ENCODE measurements at places on chromosomes 7 and 10.

- peak; percentile 54 for DNase-seq
Measured at GRCh38 chr10:84008878-84009277, 130.4 kb upstream of the GHITM start.

- peak; percentile 72 for DNase-seq
Measured at GRCh38 chr10:79929409-79929904, 19.4 kb downstream of the SFTPD start.

DNA sequence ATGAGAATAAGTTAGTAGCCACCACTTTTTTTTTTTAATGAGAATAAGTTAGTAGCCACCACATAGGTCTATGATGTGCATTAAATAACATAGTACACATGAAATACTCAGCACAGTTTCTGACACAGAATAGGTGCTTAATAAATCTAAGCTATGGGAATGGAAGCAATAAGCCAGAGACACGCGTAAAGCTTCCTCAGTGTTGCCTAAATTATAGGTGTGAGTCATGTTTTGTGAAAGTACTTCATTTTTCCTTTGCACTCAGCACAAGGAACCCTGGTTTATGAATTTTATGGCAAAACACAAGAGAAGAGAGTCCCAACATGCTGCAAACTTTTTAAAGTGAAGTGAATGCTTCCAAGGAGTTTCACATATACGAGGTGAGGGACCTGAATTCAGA, 267.4 kb downstream of the RNLS start:
- DNase-seq = no peak

GRCh38 chr7:157461573-157462418, 125.0 kb downstream of the DNAJB6 start:
- DNase-seq = no peak

- DNase-seq = no peak
Measured at GRCh38 chr10:96720422-96721206, at the start of gene PIK3AP1. PIK3AP1 (minus strand) TSS chr10:96720514; CDS start chr10:96720394, 120 bp downstream.

- no peak for DNase-seq
Measured at GRCh38 chr7:29100924-29101323, 45.4 kb downstream of the CPVL start.

DNA sequence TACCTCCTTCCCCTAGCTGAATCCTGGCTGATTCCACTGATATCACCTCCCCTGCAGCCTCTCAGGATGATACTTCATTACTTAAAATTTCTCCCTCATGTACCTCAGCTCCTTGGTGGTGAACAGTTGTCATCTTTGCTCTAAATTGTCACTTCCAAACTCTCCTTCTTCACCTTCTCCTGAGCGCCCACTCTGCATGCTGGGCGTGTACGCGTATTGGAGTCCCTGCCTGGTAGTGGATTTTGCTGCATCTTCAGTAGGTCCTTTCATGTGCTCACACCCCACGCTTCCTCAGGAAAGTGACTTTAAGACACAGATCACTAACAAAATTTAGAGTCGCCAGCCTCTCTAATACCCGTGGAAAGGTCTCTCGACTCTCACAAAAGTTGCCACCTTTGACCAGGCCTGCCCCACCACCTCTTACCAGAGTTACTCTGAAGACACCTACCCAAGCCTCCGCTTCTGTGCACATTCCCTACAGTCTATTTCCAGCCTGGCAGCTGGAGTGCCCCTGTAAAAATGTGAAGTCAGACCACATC, 236.8 kb downstream of the FANK1 start:
- no peak for DNase-seq

DNA sequence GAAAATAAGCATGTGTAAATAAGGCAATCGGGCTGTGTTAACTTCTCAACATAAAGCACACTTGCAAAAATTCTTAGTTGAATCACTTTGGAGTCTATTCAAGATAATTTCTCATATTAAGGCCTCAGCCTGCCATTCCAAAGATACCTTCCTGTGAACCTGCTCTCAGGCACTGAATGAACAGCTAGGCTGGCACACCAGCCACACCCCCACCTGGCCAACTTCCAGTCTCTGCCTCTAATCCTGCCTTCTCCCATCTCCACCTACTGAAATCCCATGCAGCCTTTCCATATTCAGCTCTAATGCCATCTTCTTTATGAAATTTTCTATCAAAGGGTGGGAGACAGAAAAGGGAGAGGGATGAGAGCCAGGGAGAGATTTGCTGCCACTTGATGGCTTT, 17.1 kb upstream of the MACROH2A2 start:
- DNase-seq = no peak

DNA sequence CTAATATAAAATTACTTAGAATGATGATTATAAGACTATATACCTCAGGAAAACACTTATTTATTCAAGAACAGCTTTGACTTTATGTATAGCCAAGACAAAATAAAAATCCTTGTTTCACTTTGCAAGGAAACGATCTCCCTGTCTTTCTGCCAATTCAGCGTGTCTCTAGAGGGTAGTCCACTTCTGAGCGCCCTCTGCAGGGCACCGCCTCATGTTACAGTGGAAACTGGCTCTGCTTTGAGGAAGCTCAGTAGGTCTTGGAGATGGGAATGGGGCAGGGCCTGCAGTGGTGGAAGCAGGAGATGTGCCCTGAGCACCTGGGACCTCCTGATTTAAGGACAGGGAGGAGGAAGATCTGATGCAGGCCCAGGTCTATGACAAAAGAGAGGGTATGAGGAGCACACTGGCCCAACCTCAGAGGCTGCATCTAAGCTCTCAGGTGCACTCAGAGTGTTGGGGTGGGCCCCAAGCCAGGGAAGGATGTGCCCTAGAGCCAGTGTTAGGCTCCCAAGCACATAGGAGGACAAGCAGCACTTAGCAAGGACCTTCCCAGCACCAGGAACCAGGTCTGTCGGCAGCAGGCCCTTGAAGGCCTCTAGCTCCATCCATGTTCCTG, 481.0 kb downstream of the TNS3 start:
- peak; percentile 81 for DNase-seq

DNA sequence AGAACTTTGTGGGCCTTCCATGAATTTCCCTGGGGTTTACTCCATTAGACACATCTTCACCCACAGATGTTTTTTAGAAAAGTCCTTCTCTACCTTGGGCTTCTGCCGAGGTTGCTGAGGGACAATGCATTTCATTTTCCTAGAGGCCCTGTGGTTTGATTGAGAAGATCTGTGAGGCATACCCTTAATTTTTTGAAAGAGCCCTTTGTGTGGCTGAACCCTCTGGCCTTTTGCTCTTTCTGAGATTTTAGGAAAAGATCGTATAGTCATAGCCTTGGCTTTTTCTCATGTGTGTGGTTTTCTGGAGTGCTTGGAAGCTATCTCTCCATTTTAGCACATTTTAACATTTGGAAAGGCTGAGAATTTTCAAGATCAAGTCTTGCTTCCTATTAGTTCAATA, 119.8 kb upstream of the LYZL1 start:
- DNase-seq = no peak

GRCh38 chr10:12807096-12807755, 194.3 kb downstream of the CCDC3 start:
- no peak for DNase-seq

DNA sequence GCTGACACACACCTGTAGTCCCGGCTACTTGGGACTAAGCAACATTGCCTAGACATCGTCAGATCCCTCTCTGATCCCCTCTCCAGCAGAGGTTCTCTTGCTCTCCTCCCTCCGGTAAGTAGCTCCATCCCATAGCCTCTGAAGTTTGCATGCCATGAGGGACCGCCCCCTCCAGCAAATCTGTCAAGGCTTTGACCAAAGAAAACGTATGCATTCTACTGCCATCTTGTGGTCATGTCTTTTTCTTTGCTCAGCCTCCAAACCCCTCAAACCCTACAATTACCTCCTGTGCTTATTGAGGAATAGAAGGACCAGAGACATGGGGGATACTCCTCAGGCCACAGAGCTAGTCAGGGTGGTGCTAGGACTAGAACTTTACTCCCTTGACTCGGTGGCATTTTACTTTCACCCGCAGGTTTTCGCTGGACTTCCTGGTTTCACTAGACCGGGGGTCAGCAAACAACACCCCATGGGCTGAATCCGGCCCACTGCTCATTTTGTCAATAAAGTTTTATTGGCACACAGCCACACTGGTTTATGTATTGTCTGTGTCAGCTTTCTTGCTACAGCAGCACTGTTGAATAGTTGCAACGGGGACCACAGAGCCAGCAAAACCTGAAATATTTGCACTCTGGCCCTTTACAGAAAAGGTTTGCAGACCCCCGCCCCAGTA, 202.6 kb upstream of the FOXK1 start:
- DNase-seq = peak; percentile 51

- DNase-seq = no peak
Measured at GRCh38 chr7:22355620-22356009, 1.3 kb downstream of the RAPGEF5 start.

- no peak for DNase-seq
Measured at GRCh38 chr7:23469961-23470250, 385 bp downstream of the IGF2BP3 start.

GRCh38 chr7:55063633-55064032, 44.8 kb downstream of the EGFR start:
- DNase-seq = no peak

- DNase-seq = no peak
Measured at GRCh38 chr10:19843487-19843886, 27.3 kb downstream of the PLXDC2 start.

DNA sequence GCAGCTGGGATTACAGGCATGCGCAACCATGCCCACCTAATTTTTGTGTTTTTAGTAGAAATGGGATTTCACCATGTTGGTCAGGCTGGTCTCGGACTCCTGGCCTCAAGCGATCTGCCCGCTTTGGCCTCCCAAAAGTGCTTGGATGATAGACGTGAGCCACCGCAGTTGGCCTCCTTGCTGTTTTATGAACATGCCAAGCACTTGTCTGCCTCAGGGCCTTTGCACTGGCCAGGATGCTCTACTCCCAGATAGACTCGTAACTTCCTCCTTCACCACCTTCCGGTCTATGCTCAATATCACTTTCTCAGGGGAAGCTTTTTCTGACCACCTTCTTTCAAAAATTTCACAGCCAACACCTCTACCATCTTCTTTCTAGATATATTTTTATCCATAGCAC, 6.3 kb downstream of the SLC26A5 start:
- DNase-seq = no peak

DNA sequence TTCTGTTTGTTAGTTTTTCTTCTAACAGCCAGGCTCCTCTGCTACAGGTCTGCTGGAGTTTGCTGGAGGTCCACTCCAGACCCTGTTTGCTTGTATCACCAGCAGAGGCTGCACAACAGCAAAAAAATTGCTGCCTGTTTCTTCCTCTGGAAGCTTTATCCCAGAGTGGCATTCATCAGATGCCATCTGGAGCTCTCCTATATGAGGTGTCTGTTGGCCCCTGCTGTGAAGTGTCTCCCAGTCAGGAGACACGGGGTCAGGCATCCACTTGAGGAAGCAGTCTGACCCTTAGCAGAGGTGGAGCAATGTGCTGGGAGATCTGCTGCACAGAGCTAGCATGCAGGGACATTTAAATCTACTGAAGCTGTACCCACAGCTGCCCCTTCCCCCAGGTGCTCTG, 26.7 kb upstream of the CROT start:
- DNase-seq = peak; percentile 53

DNA sequence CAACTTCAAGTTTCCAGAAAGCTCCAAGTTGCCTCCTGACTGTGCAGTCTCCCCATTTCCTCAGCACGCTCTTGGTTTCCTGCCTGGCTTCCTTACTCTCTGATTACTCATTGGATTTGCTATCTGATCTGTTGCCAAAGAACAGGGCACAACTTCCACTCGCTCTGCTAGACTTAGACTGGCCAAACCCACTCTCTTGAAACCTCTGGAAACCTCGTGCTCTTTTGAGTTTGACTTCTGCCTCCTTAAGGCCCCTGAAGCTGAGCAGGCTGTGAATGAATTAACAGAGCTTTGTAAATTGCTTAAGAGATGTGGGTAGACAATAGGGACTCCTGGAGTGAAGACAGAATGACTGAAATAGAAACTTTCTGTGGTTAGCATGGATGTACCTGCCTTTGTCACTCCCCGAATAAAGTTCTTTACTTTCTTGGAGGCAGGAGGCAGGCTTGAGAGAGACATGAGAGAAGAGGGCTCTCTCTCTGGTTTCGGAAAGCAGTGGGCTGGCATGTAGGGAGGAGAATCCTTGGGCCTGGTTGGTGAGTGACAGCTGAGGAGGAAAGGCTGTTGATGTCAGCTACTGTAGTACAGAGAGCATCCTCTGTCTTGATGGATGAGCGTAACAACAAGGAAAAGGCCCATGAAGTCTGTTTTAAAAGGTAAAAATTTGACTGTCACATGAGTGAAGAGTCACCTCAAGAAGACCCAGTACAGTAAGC, 70.8 kb downstream of the CHN2 start:
- DNase-seq = no peak

- DNase-seq = no peak
Measured at GRCh38 chr10:317271-317769, 182.1 kb downstream of the ZMYND11 start.

GRCh38 chr7:103551016-103551415, 105.0 kb upstream of the SLC26A5 start:
- DNase-seq = no peak

DNA sequence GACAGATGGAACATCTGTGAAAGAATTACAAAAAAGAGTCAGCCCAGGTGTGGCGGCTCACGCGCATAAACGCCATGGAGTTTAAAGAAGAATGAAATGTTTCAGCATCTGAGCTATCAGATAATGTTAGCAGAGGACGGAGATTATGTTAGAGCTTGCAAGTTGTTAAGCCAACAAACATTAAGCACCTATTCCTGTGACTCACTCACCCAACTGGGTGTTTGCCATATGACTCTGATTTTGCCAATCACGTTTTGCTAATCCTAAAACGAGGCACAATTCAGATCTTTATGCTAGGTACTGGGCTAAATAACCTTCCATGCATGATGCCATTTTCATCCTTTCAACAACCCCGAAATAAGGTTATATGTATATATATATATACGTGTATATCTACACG, 29.0 kb upstream of the CCNY start:
- peak; percentile 12 for DNase-seq

GRCh38 chr10:117972168-117972837, 74.4 kb downstream of the RAB11FIP2 start:
- DNase-seq = no peak

DNA sequence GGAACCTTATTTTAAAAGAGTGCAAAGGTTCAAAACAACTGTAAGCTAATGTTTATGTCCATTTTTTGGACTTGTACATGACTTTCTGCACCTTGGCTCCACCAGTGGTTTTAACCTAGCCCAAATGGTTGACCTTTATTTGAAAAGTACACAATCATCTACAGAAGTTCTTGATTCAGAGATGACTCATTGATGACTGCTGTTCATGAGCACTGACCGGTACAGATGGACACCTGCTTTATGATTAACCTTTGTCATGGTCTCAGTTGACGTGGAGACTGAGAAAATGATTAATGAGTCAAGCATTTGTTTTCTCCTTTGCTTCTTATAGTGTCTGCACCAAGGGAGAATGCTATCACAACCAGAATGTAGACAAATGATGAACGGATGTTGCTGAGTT, 55.7 kb upstream of the PTER start:
- DNase-seq = no peak

DNA sequence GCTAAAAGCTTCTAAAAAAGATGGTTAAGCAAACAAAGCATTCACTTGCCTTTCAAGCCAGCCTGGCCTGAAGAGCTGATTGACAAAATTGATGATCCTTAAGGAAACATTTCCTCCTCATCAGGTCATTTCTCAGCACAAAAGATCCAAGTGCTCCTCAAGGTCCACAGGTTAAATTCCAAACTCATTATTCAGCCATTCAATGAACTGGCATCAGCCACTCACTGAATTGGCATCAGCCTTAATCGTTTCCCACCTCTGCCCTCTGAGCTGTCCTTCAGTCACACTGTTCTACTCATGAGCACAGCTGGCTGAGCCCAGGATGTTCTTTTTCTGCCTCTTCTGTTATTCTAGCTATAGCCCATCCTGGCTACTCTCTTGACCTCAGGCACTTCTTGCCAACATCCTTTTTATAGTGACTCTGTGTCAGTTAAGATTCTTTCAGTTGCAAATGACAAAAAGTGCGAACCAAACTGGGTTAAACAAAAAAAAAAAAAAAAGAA, 147.5 kb downstream of the RAB11FIP2 start:
- DNase-seq = no peak

- no peak for DNase-seq
Measured at GRCh38 chr10:107477266-107477665, 312.8 kb upstream of the SORCS1 start.
